ENCODE measurements at places on chromosomes 6 and 20.

DNA sequence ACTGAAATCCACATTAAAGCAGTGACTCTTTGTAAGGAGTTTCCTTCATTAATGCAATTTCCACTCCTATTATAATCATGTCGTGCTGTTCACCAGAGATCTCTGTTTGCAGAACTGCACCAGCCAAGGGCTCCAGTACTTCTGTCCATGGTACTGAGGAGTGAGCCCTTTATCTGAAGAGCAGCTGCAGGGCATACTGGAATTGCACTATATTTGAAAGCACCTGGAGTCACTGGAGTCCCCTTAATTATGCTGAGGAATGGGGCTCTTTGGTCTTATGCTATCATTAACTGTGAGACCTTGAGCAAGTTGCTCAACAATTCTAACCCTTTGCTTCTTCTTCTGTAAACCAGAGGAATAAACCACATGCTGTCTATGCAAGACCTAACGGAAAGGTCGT lies 61.7 kb upstream of the NUP153 start:
- DNase-seq: no peak

GRCh38 chr20:22559711-22560318 lies 24.6 kb downstream of the FOXA2 start:
- no peak for DNase-seq

GRCh38 chr6:70394518-70395300 lies 18.6 kb upstream of the FAM135A start:
- no peak for DNase-seq

- no peak for DNase-seq
These were observed 181.2 kb downstream of the ADGRG6 start for GRCh38 chr6:142482974-142483373.

DNA sequence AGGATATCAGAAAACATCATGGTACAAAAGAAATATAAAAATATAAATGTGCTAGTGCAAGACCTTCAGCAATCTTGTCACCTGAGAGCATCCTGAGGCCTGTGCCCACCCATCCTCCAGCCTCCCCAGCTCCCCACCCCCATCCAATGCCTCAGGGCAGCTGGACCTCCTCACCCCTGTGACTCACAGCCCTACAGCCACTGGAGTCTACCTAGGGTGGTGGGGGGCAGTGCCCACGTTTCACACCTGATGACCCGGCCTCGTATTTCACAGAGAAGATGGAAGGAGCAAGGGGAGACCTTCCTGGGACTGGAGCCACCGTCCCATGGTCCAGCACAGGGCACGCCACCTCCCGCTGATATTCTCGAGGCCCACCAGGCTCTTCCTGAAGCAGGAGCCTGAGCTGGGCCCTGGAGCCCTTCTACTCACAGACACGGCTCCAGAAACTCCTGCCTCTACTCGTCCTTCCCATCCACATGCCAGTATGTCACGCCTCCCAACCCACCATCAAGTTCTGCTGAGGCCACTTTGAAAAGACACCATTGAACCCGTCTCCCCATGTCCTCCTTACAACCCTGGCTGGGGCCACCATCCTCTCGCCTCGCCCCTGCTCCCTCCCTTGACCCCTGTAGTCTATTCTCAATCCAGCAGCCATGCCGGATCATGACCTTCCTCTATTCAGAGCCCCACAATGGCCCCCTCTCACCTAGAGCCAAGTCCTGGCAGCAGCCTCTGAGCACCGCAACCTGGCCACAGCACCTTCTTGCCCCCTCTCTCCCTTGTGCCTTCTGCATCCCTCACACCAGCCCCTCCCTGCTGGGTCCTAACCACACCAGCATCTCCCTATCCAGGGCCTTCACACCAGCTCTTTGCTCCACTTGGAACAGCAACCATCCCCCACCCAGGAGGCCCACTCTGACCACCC lies 13.3 kb downstream of the APMAP start:
- DNase-seq: no peak

DNA sequence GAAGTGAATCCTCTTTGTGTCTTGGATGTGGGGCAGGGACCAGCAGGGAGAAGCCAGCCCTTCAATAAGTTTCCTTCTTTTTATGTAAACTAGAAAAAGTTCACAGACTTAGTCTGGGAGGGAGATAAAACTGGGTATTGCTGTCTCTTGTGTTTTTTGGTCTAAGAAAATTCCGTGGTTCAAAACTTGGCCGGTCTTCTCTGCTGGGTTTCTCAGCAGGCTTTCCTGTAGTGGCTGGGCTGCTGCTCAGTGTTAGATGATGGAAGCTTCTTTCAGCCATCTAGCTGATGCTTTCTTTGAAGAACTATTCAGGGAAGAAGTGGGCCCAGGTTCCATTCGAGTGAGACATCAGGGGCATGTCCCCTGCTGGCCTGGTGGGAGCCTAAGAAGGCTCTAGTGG lies 70.7 kb upstream of the SCP2D1 start:
- no peak for DNase-seq

DNA sequence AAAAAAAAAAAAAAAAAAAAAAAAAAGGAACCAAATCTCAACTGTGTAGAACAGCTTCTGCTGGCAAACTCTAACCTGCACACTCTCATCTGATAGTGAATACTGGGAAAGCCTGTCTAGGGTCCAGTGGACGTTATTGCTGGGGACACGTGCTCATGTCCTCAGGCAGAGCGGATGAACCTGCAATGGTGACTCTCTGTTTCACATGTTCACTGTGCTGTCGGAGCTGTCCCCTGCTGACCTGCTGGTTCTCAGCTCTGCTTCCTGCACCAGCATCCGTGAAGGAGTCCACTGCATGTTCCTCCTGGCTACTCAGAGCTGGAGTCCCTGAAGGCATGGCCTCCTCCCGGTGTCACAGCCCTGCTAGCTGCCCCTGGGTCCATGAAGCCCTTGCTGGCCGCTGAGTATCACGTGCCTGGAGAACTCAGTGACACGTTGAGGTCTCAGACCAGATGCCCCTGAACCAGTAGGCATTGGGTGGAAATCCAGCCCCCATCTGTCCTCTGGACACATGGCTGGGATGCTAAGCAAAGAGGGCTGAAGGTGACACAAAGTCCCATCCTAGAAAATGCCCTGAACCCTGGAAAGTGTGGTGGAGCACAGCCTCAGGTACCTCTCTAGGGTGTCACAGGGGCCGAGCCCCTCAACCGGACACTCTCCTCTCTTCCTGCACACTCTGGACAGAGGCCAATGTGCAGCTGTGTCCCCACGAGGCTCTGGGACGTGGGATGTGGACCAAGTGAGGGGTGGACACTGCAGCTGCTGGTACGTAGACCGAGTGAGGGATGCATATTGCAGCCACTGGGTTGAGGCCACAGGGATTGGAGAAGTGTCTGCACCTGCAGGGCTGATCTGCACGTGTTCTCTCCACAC lies 54.9 kb upstream of the FRMD1 start:
- DNase-seq: no peak

Data from stimulated activated naive B cell treated with anti-CD40 and anti-IgM and Interleukin-4, amounts not matched to agents 10 μg/mL and 1 μg/mL and 100 μg/mL, for 72 hours (primary cell).